ENCODE measurements at places on chromosomes 7 and 10.

- H3K4me3 ChIP-seq: no peak overlapping the region
- no peak overlapping the region for H3K27ac ChIP-seq
- DNase-seq: no peak
- no peaks in the 10 kb centered on the region for H3K4me1 ChIP-seq
- no peaks in the 10 kb centered on the region for H3K27me3 ChIP-seq
Measured at GRCh38 chr7:4894482-4894881, 11.0 kb upstream of the RADIL start.

DNA sequence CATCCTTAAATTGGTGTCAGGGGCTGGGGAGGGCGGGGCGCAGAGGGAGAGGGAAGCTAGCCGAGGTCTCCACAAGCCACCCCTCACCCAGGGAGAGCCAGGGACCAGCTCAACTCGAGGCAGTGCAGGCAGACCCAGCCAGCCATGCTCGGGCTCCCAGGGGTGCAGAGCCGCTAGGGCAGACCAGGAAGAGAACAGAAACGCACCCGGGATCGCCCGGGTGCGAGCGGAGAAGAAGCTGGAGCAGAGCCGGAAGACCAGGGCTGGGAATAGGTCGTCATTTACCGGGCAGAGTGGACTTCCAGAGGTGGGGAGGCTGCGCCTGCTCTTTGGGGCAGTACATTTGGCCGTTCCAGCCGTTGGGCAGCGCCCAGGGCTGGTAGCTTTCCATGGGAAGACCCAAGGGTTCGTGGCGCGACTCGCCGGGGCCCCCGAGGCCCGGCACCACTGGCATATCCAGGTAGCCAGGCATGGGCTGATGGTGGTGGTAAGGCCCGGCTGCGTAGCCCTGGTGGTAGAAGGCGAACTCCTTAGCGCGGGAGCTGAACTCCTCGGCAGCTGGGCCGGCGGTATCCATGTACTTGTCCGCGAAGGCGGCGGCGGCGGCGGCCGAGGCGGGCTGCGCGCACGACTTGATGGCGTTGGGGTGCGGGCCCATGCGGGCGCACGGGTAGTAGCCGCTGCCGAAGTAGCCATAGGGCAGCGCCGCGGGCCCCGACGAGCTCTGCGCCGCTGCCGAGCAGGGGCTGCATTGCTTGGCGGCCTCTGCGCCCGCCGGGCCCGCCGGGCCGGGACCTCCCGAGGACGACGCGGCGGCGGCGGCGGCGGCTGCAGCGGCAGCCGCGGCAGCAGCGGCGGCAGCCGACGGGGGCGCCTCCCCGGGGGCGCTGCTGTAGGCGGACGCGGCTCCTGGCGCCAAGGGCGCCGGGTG, 755 bp downstream of the HOXA13 start:
- H3K4me3 ChIP-seq: peak overlapping the region; percentile 48
- peaks cover 77% of the 10 kb centered on the region for H3K27me3 ChIP-seq
- H3K27ac ChIP-seq: no peak overlapping the region
- H3K4me1 ChIP-seq: peaks cover 11% of the 10 kb centered on the region
- DNase-seq: no peak
- no peaks in the 10 kb centered on the region for H3K36me3 ChIP-seq

DNA sequence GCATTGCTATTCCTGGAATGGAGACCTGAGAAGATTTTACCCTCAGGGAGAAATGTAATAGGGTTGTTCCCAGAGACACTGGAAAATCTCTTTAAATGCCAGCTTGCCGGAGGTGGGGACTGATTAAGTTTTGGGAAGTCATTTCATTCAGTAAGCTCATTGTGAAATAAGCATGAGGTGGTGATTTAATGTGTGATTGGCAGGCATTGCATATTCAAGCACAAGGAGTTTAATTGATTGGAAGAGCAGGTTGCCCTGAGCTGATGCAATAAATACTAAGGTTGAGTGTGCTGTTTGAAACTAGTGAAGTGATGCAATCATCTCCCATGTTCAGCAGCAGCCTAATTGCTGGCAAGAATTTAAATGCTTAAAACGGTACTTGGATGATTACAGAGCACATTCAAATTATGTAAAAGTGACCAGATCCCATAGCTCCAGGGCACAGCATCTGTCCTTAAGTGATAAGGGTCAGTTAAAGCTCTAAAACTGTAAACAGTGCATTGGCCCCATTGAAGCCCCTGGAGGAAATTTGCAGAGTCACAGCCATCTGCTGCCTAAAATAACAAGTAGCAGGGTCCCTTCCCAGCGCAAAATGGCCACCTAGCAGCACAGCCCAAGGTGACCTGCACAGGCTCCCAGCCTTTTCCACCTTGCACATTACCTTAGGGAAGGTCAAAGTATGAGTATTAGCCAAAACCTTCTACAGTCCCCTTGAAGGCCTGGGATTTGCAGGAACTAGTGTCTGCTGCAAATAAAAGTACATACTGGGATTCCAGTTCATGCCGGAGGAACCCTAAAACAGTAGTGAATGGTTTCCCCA, 92.1 kb downstream of the CCDC71L start:
- DNase-seq: no peak
- H3K36me3 ChIP-seq: no peaks in the 10 kb centered on the region
- H3K27me3 ChIP-seq: no peaks in the 10 kb centered on the region
- H3K4me3 ChIP-seq: no peak overlapping the region
- no peak overlapping the region for H3K27ac ChIP-seq

DNA sequence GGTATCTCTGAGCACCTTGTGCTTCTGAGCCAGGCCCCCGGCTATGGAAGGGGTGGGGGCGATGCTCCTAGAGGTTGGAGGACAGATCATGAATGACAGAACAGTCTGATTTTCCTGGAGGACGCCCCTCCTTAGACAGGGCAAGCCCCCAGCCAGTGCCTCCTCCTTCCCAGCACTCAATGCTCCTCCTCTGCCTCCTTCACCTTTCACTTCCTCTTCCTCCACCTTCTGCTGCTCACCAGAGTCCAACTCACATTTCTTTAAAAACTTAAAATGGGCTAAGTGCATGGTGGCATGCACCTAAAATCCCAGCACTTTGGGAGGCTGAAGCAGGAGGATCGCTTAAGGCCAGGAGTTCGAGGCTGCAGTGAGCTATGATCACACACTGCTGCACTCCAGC, 71.1 kb upstream of the CUX1 start:
- H3K27me3 ChIP-seq: no peaks in the 10 kb centered on the region
- no peak overlapping the region for H3K27ac ChIP-seq
- H3K4me3 ChIP-seq: no peak overlapping the region
- H3K4me1 ChIP-seq: peaks cover 9% of the 10 kb centered on the region
- no peaks in the 10 kb centered on the region for H3K36me3 ChIP-seq

- no peak for DNase-seq
- H3K36me3 ChIP-seq: no peaks in the 10 kb centered on the region
- no peaks in the 10 kb centered on the region for H3K4me1 ChIP-seq
- H3K4me3 ChIP-seq: no peak overlapping the region
Measured at GRCh38 chr7:105429746-105430612, 41.3 kb upstream of the SRPK2 start.

GRCh38 chr7:158953912-158954311, 97.6 kb downstream of the DYNC2I1 start:
- no peak overlapping the region for H3K27ac ChIP-seq
- no peaks in the 10 kb centered on the region for H3K4me1 ChIP-seq
- H3K27me3 ChIP-seq: no peaks in the 10 kb centered on the region
- H3K4me3 ChIP-seq: no peak overlapping the region
- H3K36me3 ChIP-seq: peaks cover 5% of the 10 kb centered on the region

- DNase-seq: no peak
- peaks cover 4% of the 10 kb centered on the region for H3K36me3 ChIP-seq
- no peaks in the 10 kb centered on the region for H3K27me3 ChIP-seq
- no peak overlapping the region for H3K4me3 ChIP-seq
- H3K27ac ChIP-seq: no peak overlapping the region
Measured at GRCh38 chr7:18626717-18627116, 131.2 kb downstream of the HDAC9 start.

DNA sequence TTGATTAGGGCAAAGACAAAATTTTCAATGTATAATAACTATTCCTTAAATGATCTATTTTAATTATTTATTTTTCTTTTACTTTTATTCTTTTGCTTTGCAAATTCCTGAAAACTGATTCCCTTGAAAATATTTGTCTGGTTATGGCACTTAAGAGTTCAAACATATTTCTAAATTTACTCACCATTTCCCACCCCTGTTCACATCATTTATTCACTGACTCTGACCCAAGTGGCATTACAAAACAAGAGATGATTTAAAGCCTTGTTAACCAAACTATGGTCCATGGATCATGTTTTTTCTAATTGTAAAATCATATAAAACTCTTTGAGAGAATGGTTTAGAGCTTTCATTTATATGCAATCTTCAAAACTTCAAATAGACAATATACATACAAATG, 1256.1 kb upstream of the LRRN3 start:
- DNase-seq: no peak
- H3K27ac ChIP-seq: no peak overlapping the region
- no peaks in the 10 kb centered on the region for H3K36me3 ChIP-seq

DNA sequence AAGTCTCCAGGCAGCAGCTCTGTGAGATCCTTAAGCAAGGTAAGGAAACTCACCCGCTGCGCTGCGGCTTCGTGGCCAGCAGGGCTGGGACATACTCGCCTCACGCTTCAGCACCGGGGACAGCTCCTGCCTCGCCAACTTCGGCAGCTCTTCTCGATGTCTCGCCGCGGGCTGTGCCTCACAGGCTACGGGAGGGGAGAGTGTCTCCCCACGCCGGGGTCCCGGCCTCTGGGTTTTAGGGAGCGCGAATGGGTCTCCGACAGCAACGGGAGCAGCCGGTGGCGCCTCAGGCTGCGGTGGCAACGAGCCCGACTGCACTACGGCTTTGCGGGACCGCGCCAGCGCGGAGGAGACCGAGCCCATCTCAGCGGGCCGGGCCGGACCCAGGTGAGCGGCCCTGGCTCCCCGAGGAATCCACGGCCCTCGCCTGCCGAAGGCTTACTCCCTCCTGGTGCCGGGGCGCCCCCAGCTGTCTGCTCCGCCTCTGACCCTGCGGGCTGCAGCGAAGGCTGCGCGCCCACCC, 62.4 kb downstream of the LSM5 start:
- DNase-seq: no peak
- no peaks in the 10 kb centered on the region for H3K36me3 ChIP-seq

DNA sequence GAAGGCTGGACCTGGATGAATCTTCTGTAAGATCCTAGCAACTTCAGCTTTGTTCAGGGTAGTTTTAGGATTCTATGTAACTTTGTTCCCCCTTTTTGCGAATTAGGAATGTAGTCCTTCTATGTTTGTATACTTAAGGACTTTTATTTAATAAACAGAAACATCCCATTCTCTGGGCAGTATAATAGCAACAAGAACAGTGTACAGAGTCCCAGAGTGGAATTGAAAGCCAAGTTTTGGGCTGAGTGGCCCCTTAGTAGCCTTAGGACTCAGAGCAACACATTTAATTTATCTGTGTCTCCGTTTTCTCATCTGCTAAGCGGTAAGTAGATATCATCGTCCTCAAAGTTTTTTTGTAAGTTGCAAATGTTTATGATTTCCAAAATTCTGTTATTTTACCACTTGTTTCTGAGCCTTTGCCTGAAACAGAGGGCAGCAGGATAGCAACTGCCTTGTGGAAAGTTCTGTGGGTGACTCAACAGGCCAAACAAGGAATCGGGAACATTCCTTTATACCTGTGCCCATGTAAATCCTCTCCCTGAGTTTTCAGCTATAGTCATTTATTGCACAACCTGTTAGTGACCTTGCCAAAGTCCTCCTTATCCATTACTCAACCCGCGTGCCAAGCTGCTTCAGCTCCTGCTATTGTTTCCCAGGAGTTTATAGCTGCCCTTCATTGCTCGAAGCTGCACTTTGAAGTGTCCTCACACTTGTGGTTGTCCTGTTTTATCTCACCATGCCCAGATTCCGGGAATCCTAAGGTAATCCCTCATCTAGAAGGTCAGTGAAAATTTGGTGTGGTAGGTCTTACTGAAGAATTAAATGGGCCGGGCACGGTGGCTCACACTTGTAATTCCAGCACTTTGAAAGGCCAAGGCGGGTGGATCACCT, 199.1 kb upstream of the AHR start:
- no peak for DNase-seq
- no peaks in the 10 kb centered on the region for H3K36me3 ChIP-seq
- no peak overlapping the region for H3K27ac ChIP-seq
- H3K4me1 ChIP-seq: peaks cover 6% of the 10 kb centered on the region
- H3K4me3 ChIP-seq: no peak overlapping the region
- no peaks in the 10 kb centered on the region for H3K27me3 ChIP-seq

DNA sequence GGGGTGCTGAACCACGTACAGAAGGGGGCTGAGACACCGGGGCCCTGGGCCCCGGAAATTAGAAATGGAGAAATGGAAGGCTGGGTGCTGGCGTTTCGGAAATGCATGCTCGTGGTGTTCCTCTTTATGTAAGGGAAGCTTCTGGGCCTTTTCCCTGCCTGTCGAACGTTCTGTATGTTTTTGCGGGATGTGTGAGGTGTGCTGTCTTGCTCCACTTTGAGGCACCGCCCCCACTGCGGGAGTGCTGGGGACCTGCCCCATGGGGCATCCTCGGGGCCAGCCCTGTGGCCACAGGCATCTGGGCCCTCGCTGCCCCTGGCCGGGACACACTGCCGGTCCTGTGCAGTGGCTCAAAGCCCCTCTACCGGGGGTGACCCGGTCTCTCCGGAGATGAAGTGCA, 1.7 kb upstream of the VENTX start:
- no peak for DNase-seq
- H3K27ac ChIP-seq: no peak overlapping the region
- H3K4me1 ChIP-seq: peaks cover 18% of the 10 kb centered on the region
- peak overlapping the region; percentile 52 for H3K4me3 ChIP-seq

DNA sequence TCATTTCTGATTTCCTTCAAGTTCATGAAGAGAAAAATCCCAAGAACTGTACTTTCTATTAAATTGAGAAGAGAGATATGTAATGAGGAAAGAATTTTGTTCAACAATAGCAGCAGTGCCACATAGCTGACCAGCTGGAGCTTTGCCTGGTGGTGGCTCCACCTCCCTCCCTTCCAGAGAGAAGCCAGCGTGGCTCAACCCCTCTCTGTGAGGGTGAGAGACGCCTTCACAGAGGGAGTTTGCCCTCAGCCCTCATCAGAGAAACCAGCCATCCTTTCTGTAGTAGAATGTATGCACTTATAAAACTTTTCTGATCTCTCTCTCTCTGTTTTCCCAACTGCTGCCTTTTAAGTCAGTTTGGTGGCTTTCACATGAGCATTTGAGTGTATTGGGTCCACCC, 20.5 kb upstream of the COL1A2 start:
- H3K27ac ChIP-seq: peak overlapping the region; percentile 92
- peaks cover 10% of the 10 kb centered on the region for H3K4me1 ChIP-seq
- no peaks in the 10 kb centered on the region for H3K27me3 ChIP-seq
- peak; percentile 40 for DNase-seq
- peak overlapping the region; percentile 54 for H3K4me3 ChIP-seq

- H3K36me3 ChIP-seq: no peaks in the 10 kb centered on the region
- no peak for DNase-seq
- no peak overlapping the region for H3K27ac ChIP-seq
- H3K4me1 ChIP-seq: peaks cover 33% of the 10 kb centered on the region
- H3K4me3 ChIP-seq: no peak overlapping the region
- H3K27me3 ChIP-seq: no peaks in the 10 kb centered on the region
Measured at GRCh38 chr10:124342136-124342820, 76.4 kb downstream of the OAT start.

GRCh38 chr7:25860275-25861163, 291.5 kb upstream of the NFE2L3 start:
- peaks cover 35% of the 10 kb centered on the region for H3K27me3 ChIP-seq
- H3K27ac ChIP-seq: no peak overlapping the region
- no peaks in the 10 kb centered on the region for H3K4me1 ChIP-seq
- no peaks in the 10 kb centered on the region for H3K36me3 ChIP-seq
- DNase-seq: no peak

- H3K4me3 ChIP-seq: peak overlapping the region; percentile 97
- peaks cover 56% of the 10 kb centered on the region for H3K4me1 ChIP-seq
- no peaks in the 10 kb centered on the region for H3K27me3 ChIP-seq
- peak overlapping the region; percentile 98 for H3K27ac ChIP-seq
- H3K36me3 ChIP-seq: peaks cover 6% of the 10 kb centered on the region
Measured at GRCh38 chr7:98285157-98286092, 3.9 kb downstream of the BRI3 start.
